H7 (cell line): ENCODE measurements at places on chromosomes 2 and 18. TPM values are rescaled to one million over a fixed set of nuclear protein-coding genes. Genes with fewer than 3 reads are reported as not detected.
A peak's percentile ranks its signal among the peaks of the same experiment; 100 is the strongest.

Gene CYP27C1
- total RNA-seq = 0.59 and 0.83 TPM in 2 replicates

Gene RTP5
- total RNA-seq = not detected in 2 replicates

Gene OSBPL1A
- total RNA-seq = 48.3 and 58.5 TPM in 2 replicates

Gene CCT7
- 474 and 529 TPM in 2 replicates for total RNA-seq

DNA sequence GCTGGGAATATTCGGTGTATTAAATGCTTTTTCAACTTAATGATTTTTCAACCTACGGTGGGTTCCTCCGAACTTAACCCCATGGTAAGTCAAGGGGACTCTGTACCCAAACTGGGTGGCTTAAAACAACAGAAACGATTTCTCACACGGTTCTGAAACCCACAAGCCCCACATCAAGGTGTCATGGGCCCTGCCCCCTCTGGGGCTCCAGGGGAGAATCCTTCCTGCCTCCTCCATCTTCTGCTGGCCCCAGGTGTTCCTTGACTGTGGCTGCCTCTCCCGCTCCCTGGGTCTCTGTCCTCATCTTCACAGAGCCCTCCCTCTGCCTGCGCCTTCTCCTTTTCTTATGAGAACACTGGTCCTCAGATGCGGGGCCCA lies 301.3 kb upstream of the SALL3 start:
- no peak for DNase-seq

GRCh38 chr2:240812721-240813120 lies 7.3 kb downstream of the KIF1A start:
- peak; percentile 27 for DNase-seq

GRCh38 chr2:219615036-219615435 lies 12.4 kb upstream of the SLC4A3 start:
- no peak for DNase-seq

- no peak for DNase-seq
Measured at GRCh38 chr2:144545787-144546186, 25.9 kb upstream of the ZEB2 start.
